ENCODE measurements at places on chromosomes 3 and 15. TPM values are rescaled to one million over a fixed set of nuclear protein-coding genes. Genes with fewer than 3 reads are reported as not detected.

The CCDC33 gene
- not detected for total RNA-seq

The MTMR10 gene
- 20.2 TPM for total RNA-seq

The KLHL6 gene
- not detected for total RNA-seq

The ABTB1 gene
- 1.3 TPM for total RNA-seq

The SKOR1 gene
- not detected for total RNA-seq

The WNT7A gene
- total RNA-seq: not detected

The SLC9C1 gene
- not detected for total RNA-seq

The COL6A5 gene
- not detected for total RNA-seq

The RASGRF1 gene
- total RNA-seq: not detected

GRCh38 chr3:188581792-188582191 is 427.8 kb downstream of the LPP start:
- H3K36me3 ChIP-seq: peaks cover 6% of the 10 kb centered on the region
- H3K4me3 ChIP-seq: no peak overlapping the region
- H3K4me1 ChIP-seq: peaks cover 24% of the 10 kb centered on the region
- H3K27me3 ChIP-seq: no peaks in the 10 kb centered on the region

- peaks cover 24% of the 10 kb centered on the region for H3K4me1 ChIP-seq
- H3K27ac ChIP-seq: peak overlapping the region; percentile 80
- H3K36me3 ChIP-seq: no peaks in the 10 kb centered on the region
- H3K4me3 ChIP-seq: no peak overlapping the region
Measured at GRCh38 chr3:73766599-73767381, 142.0 kb upstream of the PDZRN3 start.

GRCh38 chr15:86743283-86743903 is 663.7 kb downstream of the AGBL1 start:
- no peak overlapping the region for H3K4me3 ChIP-seq
- H3K36me3 ChIP-seq: no peaks in the 10 kb centered on the region
- no peaks in the 10 kb centered on the region for H3K4me1 ChIP-seq
- DNase-seq: peak; percentile 43
- no peaks in the 10 kb centered on the region for H3K27me3 ChIP-seq
- no peak overlapping the region for H3K27ac ChIP-seq

GRCh38 chr3:193621127-193621526 is 28.1 kb downstream of the OPA1 start:
- DNase-seq: no peak
- H3K4me1 ChIP-seq: no peaks in the 10 kb centered on the region
- no peaks in the 10 kb centered on the region for H3K27me3 ChIP-seq
- no peak overlapping the region for H3K4me3 ChIP-seq

DNA sequence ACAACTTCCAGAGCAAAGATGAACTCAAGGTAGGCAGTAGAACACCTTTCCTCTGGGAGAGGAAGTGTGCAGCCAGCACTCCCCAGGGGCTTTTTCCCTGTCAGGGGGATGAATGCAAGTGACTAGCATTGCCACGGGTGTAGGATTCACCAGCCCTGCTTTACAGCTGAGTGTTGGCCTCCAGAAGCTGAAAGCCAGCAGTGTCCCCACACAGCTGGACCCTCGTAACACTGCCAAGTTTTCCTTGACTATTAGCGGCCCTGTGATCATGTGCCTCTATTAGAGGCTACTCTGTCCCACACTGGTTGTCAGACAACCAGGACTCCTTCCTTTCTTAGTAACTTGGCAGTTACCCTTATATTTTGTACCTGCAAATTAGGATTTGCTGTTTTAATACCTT is 104.9 kb upstream of the MANF start:
- no peaks in the 10 kb centered on the region for H3K27me3 ChIP-seq
- no peaks in the 10 kb centered on the region for H3K36me3 ChIP-seq
- no peak overlapping the region for H3K4me3 ChIP-seq
- H3K27ac ChIP-seq: no peak overlapping the region
- peaks cover 11% of the 10 kb centered on the region for H3K4me1 ChIP-seq

DNA sequence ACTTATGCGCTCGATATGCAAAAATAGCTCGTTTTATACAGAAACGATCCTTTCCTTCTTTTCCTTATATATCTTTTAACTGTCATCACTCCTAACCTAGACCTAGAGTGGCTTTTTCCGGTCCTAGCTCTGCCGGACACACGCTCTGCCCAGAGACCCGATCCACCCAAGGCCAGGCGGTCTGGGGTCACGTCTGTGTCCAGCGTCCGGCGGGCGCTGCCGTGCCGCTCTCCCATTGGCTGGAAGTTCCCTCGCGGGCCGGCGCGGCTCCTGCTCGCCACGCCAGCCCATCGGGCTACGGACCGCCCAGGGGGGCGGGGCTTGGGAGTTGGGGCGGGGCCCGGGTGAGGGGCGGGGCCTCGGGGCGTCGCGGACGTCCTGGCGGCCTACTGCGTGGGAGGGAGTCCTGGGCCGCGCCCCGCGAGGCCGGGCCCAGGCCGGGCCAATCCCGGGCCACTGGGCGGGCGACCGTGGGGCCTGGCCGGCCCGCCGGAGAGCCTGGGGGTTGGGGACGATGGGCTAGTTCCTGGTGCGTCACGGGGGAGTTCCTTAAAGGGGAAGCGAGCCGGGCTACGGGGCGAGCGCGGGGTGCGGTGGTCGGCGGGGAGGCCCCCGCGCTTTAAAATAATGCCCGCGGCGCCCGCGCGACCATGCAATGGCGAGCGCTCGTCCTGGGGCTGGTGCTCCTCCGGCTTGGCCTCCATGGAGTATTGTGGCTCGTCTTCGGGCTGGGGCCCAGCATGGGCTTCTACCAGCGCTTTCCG is at the start of gene EDEM1:
Gene EDEM1, plus strand, starts transcription at position 552 of the 764 bp plus-strand sequence. Its CDS starts 99 bp downstream, at position 651.
- peaks cover 11% of the 10 kb centered on the region for H3K4me1 ChIP-seq
- peaks cover 13% of the 10 kb centered on the region for H3K36me3 ChIP-seq
- peak; percentile 90 for DNase-seq
- H3K4me3 ChIP-seq: peak within 1 kb of the TSS; percentile 99
- H3K27me3 ChIP-seq: no peaks in the 10 kb centered on the region

DNA sequence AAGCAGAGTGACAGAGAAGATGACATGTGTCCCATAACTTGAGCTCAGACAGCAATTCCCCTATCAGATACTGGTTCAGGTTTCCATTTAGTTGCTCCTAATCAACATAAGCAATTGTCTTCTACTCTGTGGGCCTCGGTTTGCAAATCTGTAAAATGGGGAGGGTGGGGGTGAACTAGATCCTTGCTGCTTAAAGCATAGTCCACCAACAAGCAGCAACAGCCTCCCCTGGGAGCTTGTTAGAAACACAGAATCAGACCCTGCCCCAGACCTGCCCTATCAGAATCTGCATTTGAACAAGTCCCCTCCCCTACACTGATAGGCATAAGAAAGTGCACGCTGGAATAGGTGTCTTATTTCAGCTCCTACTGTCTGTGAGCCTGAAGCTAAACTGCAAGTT is 87.8 kb downstream of the CEMIP start:
- DNase-seq: no peak
- H3K4me3 ChIP-seq: no peak overlapping the region
- H3K4me1 ChIP-seq: no peaks in the 10 kb centered on the region
- H3K27me3 ChIP-seq: 0 out of 2 replicates have a peak, but pooled peaks cover 2% of the 10 kb centered on the region

GRCh38 chr3:172630316-172630715 is 80.6 kb downstream of the NCEH1 start:
- no peak overlapping the region for H3K27ac ChIP-seq
- peaks cover 27% of the 10 kb centered on the region for H3K36me3 ChIP-seq

DNA sequence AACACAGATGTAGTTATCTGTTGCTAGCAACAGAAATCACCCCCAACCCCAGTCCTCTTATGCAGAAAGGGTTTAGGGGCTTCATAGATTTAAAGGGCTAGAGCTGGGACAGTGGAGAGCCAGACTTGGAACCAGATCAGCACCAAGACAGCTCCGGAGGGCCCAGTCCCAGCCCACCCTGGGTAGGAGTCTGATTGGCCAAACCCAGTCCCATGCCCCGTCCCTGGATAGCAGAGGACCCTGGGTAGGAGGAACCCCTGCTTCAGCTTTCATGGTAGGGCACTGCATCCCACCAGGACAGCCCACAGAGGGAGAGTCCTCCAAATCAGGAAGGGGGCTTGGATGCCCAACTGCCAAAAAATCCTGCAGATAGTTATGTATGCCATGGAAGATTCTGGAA is 103.0 kb downstream of the CORO2B start:
- H3K36me3 ChIP-seq: no peaks in the 10 kb centered on the region
- no peak for DNase-seq
- H3K27me3 ChIP-seq: no peaks in the 10 kb centered on the region
- no peak overlapping the region for H3K27ac ChIP-seq

DNA sequence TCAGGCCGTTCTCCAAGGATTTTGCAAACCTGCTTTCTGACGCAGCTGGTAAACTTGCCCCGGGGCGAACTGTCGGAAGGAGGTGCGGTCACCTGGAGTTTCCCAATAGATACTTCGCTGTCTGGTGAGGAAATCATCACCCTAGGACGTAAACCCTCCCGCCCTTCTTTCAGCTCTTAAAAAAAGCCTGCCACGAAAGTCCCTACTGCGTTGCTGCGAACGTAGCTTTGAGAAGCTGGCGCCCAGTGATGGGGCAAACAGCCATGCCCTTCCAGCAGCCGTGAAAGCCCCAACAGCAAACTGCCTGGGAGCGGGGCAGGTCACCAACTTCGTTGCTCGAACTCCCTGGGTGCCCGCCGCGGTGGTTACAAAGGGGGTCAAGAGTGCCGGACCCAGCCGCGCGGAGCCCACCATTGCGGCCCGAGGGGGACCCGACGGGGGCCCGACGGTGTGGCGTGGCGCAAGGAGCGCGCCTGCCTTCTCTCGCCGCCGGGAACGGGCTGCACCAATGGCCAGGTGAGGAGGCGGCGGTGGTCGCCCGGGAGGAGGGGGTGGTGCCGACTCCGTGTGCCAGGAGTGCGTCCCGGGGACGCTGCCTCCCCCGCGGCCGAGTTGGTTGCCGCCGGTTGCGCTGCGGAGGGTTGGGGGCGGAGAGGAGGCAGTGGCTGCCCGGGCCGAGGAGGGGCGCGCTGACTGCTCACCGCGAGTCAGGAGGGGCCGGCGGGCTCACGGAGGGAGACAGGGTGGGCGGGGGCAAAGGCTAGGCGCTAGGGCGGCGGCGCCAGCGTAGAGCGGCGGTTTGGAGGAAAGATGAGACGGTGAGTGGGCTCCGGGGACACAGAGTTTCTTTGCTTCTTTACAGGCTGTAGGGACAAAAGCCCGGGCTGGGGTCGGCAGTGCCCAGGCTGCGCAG is at the start of gene PHLDB2:
Gene PHLDB2, plus strand, starts transcription at position 205 of the 913 bp plus-strand sequence. CDS start 24,813 bp downstream, outside the sequence.
- H3K4me1 ChIP-seq: peaks cover 36% of the 10 kb centered on the region
- DNase-seq: peak; percentile 86
- peaks cover 18% of the 10 kb centered on the region for H3K36me3 ChIP-seq
- no peaks in the 10 kb centered on the region for H3K27me3 ChIP-seq

DNA sequence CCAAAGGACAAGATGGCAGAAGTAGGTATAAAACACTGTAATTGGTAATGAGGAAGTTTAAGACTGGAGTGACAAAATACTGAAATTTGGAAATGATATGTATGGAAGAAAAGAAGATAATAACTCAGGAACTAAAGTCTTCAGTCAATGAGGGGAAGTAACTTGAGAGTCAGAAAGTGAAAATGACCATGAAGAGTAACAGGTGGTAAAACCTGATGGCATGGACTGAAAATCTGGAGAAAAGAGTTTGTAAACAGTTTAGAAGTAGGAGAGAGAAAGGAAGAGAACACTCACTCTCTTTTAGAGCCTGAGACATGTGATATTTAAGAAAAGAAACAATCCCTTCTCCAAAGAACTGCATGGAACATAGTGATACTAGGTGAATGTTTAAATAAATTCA is 387.9 kb downstream of the PYDC2 start:
- no peaks in the 10 kb centered on the region for H3K27me3 ChIP-seq
- H3K4me3 ChIP-seq: no peak overlapping the region
- no peak overlapping the region for H3K27ac ChIP-seq
- H3K4me1 ChIP-seq: no peaks in the 10 kb centered on the region

GRCh38 chr15:90595763-90596155 is 66.0 kb downstream of the CRTC3 start:
- no peak for DNase-seq
- H3K4me3 ChIP-seq: no peak overlapping the region
- H3K27me3 ChIP-seq: no peaks in the 10 kb centered on the region
- no peak overlapping the region for H3K27ac ChIP-seq
- 0 out of 2 replicates have a peak, but pooled peaks cover 10% of the 10 kb centered on the region for H3K36me3 ChIP-seq

DNA sequence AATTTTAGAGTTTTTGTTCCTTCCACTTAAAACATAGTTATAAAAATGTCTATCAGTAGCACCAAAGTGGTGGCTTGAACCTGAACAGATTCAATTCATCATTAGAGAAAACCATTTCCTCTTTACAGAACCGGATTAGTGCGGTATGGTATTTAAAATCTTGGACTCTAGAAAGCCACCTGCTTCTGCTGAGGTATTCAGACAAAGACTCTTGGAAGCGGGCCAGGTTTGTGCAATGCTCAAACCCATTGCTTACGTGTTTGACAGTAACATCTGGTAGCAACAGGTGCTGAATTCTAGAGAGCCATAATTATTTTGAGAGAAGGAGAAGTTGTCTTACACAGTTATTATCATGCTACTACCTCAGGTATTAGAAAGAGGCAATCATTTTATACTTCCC is 290.5 kb downstream of the NAALADL2 start:
- DNase-seq: no peak
- H3K36me3 ChIP-seq: no peaks in the 10 kb centered on the region
- H3K4me3 ChIP-seq: no peak overlapping the region
- no peak overlapping the region for H3K27ac ChIP-seq
- H3K4me1 ChIP-seq: no peaks in the 10 kb centered on the region

DNA sequence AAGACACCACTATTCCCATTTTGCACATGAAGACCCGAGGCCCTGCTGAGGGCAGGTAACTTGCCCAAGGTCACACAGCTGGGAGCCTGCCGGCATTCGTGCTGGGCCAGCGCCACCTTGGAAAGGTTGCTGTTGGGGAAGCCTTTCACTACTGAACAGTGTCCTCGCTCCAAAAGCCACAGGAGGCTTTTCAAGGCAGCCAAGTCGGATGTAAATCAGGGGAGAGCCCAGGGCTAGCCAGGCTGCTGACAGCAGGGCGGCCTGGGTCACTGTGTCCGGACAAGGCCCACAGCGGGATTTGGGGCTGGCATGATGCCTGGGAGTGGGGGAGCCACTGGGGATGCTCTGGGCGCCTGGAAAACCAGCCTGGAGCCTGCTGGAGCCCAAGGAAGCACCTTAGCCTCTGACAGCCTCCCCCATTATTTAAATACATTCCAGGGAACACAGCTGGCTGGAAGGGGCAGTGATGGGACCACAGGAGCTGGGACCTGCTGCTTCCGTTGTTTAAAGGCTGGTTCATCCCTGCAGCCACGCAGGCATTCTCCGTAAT is 10.5 kb downstream of the SLC6A6 start:
- H3K27me3 ChIP-seq: no peaks in the 10 kb centered on the region
- no peak overlapping the region for H3K4me3 ChIP-seq
- H3K36me3 ChIP-seq: peaks cover 61% of the 10 kb centered on the region
- H3K27ac ChIP-seq: peak overlapping the region; percentile 81
- DNase-seq: no peak
